ENCODE measurements at places on chromosomes 5 and 9.

GRCh38 chr9:4904322-4905134 is 80.5 kb upstream of the JAK2 start:
- peak; percentile 60 for DNase-seq

DNA sequence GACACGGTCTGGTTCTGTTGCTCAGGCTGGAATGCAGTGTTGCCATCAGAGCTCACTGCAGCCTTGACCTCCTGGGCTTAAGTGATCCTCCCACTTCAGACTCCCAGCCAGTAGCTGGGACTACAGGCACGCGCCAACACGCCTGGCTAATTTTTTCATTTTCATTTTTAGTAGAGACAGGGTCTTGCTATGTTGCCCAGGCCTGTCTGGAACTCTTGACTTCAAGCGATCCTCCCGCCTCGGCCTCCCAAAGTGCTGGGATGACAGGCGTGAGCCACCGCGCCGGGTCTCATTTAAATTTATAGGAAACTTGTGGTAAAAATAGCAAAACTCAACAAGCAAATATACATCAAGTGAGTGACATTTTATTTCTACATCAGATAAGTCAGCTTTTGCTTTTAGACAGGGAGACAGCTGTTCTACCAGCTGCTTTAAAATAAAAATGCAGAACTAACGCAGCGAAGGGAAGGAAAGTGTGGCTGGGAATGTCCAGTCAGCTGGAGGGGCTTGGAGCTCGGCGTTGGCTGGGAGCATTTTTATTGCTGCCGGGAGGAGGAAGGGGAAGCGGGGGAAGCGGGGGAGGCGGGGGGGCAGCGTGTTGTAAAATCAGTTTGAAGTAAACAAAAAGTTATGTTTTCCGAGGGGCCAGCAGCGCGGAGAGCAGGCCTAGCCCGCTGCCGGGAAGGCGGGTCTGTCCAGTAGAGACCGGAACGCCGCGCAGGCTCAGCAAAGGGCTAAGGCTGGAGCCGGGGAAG is 707 bp upstream of the ZFYVE16 start:
- DNase-seq, result peak; percentile 7

GRCh38 chr5:160452036-160452435 is 30.4 kb downstream of the PTTG1 start:
- DNase-seq, result no peak

GRCh38 chr5:77428526-77428925 is 63.6 kb downstream of the WDR41 start:
- DNase-seq, result no peak

DNA sequence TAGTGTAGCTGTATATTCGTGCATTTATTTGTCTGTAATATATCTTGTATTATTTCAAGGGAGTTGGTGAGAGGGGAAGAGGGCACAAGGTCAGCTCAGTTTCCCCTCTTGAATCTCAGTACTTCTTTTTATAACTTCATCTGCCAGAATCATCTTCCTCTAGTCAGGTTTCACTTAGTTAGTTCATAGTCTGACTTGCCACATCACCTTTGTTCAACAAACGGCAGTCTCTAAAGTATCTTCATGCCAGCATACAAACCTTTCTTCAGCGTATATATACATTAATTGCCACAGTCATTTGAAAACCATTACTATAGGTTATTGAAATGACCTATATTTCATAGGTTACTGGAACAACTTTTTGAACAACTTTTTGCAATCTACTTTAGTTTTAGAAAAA is 1.6 kb downstream of the ECM2 start:
- DNase-seq, result no peak

DNA sequence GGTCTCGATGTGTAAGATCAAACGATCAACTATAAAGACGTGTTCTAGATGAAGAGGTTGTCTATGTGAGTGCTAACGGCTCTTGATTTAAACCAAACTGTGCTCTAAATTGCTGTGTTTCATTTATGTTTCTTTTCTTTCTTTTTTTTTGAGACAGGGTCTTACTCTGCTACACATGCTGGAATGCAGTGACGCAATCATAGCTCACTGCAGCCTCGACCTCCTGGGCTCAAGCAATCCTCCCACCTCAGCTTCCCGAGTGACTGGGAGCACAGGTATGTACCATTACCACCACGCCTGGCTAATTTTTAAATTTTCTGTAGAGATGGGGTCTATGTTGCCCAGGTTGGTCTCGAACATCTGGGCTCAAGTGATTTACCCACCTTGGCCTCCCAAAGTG is 24.0 kb upstream of the RNF130 start:
- no peak for DNase-seq

GRCh38 chr9:33185858-33186257 is 18.7 kb upstream of the B4GALT1 start:
- DNase-seq, result no peak

GRCh38 chr5:104800440-104801048 is 1238.0 kb upstream of the NUDT12 start:
- no peak for DNase-seq

DNA sequence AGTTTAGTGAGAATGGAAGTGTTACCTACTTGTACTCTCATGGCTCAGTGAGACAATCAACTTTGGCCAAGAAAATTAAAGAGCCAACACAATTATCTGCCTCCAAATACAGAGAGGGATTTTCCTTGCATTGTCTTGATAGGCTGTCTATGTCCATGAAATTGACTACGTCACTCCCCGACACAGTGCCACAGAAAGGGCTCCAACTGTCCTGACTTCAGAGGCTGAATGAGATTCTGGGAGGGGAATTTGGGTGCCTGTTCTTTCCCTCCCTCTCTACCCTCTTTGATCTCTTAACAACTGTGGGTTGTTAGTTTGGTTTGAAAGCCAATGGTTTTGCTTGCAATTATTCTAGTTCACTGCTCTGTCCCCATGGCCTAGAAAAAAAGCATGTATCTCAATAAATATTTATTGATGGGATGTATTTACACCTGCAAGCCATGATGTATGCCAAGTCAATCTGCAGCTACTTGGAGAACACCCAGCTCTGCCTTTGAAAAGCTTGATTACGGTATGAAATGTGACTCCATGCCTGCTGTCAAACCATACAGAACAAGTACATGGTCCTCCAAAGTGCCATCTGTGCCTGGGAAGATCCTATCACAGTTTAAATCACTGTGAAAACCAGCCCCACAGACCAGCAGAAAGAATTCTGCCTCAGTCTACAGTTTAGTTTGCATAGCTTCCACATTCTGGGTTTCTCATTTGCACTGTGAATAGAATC is 37.3 kb downstream of the CAPSL start:
- no peak for DNase-seq

- DNase-seq, result no peak
Measured at GRCh38 chr5:133602835-133603380, 9.4 kb downstream of the FSTL4 start.

DNA sequence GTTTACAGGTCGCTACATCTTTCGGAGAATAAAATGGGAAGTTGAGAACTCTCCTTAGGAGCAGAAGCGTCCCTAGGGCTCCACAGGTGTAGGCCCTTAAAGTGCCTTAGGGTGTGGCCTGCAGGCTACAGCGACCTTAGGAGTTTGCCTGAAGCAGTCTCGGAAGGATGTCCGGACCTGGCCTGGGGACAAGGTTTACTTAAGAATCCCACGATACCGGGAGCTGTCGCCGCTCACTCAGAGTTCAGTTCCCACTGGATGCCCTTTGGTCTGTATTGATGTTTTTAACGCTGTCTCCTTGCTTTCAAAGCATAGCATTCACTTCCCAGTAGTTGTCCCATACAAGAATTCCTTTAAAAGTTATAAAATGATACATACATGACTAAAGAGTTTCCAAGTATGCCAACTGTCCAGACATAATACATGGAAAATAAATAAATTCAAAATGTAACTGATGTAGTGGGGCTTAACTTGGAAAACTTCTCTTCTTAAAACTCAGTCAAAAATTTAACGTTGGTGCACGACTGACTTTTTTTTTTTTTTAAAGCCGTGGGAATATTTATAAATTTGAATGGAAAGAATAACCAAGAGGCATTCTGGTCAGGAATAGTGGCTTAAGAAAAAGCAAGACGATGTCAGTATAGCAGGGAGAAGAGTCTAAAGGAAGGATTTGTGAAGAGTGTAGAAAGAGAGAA is 848 bp downstream of the RAD50 start:
- DNase-seq, result peak; percentile 2

DNA sequence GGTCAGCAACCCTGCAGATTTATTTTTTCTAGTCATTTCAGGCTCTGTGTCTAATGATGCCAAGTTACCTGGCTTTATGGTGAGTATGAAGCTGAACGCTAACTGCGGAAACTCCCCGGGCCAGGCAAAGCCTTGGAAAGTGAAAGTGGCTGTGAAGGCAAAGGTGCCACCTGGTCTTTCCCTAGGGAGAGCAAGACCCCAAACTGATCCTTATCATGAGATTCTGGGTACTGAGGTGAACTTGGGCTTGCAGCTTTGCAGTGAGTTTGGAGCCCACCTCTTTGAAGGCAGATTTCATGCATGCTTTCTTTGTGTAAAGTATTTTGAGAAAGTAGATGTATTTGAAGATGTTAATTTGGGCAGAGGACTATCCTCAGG is 63.3 kb downstream of the CARTPT start:
- no peak for DNase-seq

DNA sequence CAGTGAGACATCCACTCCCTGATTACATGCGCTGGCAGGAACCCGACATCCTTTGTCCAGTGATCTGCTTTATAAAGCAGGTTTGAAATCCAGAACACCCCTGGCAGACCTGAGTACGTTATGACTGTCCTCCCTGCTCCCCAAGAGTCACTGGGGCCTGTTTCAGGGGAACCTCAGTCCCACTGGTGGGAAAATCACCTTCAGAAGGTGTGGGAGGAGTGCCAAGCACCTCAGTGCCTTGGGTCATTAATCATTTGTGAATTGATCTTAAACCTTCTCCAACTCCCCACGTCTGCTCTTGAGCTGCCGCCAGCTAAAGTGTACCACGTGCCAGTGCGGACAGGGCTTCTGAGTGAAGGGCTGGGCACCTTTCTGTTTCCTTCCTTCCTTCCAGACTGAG is 16.2 kb downstream of the SLC6A3 start:
- DNase-seq, result no peak

DNA sequence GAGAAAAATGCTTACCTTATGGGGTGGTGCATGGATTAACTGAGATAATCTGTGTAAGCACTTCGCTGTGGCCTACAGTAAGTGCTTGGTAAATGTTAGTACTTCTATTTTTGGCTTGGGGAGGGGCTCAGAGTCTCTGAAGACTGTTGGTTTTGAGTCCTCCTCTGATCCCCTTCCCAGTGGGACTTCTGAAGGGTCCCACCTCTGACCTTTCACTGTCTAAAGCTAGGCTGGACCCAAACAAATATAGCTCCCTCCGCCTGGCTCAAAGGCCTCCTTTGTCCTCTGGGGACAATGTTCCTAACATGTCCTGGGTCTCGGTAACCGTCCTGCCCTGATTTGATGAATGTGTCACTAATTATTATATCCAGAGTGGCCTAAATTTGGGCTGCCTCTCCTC is 34.8 kb downstream of the CAMK2A start:
- no peak for DNase-seq

- no peak for DNase-seq
Measured at GRCh38 chr5:65068410-65068809, 299.7 kb downstream of the CWC27 start.

DNA sequence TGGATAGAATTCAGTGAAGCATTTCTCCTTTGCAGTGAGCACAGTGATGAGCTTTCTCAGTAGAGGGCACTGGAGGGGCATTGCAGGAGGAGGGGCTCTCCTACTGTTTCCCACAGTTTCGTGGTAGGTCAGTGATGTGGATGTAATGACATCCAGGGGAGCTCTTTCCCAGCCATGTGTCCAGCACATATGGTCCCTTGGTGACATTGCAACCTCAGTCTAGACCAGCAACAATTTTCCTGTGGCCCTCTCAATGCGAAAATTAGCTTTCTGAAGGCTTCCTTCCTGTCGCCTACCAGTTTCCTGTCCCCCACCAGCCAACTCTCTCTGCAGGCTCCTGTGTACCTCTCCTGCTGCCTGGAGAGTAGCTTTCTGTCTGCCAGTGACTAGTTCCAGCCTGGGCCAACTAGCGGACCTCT is 6.9 kb upstream of the PDCL start:
- DNase-seq, result no peak

- DNase-seq, result no peak
Measured at GRCh38 chr9:69085569-69086283, 50.2 kb downstream of the FXN start.

DNA sequence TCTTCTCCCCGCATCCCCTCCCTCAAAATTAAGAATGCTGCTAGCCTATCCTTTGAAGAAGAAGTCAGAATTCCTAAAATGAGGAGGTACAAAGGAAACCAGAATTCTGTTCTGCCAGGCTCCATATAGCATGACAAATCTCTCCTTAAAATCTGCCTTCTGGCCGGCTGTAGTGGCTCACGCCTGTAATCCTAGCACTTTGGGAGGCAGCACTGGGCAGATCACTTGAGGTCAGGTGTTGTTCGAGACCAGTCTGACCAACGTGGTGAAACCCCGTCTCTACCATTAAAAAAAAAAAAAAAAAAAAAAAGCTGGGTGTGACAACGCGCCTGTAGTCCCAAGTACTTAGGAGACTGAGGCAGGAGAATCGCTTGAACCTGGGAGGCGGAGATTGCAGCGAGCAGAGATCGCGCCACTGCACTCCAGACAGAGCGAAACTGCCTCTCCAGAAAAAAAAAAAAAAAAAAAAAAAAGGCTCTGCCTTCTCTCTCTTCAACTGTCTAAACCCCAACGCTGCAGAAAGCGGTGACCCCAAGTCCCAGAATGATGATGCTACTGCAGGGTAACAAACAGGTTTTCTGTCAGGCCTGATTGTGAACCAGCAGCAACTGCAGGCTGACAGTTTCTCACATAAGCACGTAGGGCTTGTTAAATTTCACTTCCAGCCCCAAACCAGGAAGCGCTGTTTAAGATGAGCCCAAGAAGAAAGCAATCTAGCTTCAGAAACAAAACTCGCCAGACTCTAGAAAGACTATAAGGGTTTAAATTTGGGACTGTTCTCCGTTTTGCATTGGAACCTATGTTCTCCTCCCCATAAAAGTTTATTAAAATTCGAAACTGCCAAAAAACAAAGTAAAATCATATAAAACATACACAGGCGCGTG is 963 bp upstream of the CAST start:
- DNase-seq, result peak; percentile 50

DNA sequence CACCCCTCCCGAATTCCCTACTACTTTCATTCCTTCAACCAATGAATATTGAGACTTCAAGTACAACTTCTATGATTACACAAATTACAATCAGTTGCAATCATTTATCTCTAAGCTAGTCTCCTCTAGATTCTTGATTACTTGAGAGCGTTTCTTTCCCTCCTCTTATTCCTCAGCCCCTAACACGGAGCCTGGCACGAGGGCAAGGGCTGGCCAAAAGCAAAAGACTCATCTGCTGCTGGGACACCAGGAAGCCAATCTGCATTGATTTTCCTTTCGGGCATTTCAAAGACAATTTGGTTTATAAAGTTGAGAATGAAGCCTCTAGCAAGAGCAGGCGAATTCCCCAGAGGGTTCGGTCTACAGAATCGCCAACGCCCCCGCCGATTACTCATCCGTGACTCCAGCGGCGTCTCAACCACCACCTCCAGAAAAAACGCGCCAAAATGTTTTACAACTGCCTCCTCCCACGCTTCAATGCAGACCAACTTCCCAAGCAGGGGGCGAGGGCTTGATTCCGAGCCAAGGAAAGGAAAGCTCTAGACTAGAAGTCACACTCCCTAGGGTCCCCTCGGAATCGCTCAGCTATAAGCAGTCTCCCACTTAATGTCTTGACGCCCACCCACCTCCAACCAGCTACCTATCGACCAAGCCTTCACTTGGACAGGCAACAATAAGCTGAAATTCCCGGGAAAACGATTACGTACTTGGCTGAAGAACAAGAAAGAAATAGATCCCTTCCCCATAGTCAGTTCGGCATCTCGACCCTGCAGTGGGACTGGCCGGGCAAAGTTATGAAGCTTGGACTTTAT is 1.5 kb downstream of the PCSK1 start:
- no peak for DNase-seq
